Activated naive CD8-positive, alpha-beta T cell treated with anti-CD3 and anti-CD28 coated beads, Interleukin-2, amount 10 ng/mL, durations not matched to agents 7 days and 5 days (primary cell): ENCODE measurements at places on chromosomes 4 and X. TPM values are rescaled to one million over a fixed set of nuclear protein-coding genes. Genes with fewer than 3 reads are reported as not detected.

DNA sequence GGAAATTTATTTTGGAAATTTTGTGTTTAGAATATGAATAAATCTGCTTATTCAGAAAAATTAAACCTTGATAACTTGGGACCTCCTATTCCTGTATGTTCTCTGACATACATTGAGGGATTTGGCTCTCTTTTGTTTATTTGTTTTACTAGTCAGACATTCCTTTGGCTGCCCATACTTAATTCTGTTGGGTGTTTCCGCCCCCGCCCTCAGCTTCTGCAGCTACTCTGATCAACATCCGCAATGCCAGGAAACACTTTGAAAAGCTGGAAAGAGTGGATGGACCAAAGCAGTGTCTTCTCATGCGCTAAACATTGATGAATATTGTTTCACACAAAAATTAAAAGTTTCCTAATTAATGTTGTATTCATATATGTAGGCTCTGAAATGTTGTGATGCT is 40.5 kb downstream of the RRAGB start:
- H3K27ac ChIP-seq = no peak overlapping the region
- no peaks in the 10 kb centered on the region for H3K27me3 ChIP-seq
- no peak overlapping the region for H3K4me3 ChIP-seq
- DNase-seq = no peak
- H3K36me3 ChIP-seq = peaks cover 21% of the 10 kb centered on the region

DNA sequence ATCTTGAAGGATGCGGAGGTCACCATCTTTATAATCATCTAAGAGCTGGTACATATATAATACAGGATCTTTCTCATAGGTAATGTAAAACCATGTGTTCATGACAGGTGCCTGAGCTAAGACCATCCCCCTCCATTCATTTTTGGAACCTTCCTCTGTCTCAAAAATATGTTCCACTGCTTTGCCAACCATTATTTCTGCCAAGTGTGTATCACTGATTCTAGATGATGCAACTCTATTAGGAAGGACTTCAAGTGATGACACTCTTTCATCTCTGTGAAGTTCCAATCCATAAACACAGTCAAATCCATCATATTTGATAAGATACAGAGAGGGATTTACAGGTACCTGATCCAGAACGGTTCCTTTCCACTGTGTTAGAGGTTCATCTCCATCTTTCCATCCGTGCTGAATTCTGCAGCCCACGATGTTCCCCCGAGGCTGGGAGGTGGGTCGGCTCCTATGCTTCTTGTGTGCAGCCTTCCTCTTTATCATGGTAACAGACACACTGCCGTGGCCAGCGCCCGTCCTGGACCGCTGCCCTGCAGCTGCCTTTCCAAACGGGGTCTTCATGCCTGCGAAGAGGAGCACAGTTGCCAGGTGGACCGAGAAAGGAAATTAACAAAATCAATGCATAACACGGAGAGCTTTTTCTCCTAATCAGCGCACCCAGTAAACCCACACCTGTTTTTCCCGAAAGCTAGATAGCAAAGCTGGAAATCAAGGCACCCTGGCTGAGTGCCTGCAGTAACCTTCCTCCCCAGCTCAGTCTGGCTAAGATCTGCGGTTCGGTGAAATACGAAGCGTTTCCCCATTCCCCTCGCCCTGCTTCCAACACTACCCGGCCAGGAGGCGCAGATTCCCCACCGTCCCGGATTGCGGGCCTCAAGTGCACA is 718 bp downstream of the SPIN3 start:
- H3K27me3 ChIP-seq = no peaks in the 10 kb centered on the region
- DNase-seq = no peak
- H3K4me1 ChIP-seq = peaks cover 15% of the 10 kb centered on the region
- peak overlapping the region; percentile 85 for H3K27ac ChIP-seq
- peaks cover 13% of the 10 kb centered on the region for H3K36me3 ChIP-seq

DNA sequence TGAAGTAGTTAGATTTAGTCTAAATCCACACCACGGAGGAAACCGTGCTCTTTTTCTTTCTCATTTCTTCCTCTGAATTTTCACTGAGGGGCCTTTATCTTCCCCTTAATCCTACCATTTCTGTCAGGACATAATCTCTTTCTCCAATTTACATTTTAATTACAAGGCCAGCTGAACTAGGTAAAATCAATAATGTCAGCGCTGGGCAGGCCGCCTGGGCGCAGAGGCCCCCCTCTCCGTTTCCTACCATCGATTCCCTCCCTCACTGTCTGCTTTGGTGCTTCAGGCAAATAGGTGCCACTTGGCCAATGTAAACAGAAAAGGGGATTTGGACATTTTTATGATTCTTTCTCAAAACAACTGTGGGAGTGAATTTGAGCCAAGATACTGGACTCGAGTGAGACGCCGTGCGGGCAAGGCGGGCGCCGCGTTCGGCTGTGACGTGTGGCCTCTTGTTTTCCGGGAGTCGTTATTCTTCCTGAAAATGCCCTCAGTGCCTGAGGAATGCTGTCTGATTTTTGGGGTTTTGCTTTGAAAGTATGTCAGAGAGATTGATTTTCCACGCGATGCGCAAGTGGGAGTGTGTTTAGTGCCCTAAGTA is 22.6 kb downstream of the UVSSA start:
- H3K4me3 ChIP-seq = no peak overlapping the region
- no peak for DNase-seq
- H3K27ac ChIP-seq = no peak overlapping the region
- H3K36me3 ChIP-seq = no peaks in the 10 kb centered on the region
- no peaks in the 10 kb centered on the region for H3K27me3 ChIP-seq

DNA sequence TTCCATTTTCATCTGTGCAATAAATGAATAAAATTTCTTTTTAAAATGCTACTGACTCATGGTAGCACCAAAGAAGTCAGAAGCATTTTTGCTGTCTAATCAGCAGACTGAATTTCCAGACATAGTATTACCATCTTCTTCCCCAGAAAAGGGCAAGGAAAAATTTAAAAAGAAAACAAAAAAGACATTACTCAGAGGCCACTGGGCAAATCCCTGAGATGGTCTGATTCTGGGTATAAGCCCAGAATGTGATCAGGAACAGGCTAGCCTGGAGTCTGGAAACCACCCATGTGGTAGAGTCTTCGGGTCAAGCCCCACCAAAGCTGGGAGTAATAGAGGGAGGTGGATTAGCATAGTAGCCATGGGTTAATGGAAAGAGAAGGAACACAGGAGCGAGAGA is 342.8 kb downstream of the FBXW7 start:
- DNase-seq = no peak
- no peak overlapping the region for H3K4me3 ChIP-seq
- no peak overlapping the region for H3K27ac ChIP-seq

ZAR1 gene
- not detected for total RNA-seq
